ENCODE measurements at places on chromosomes 2 and 18. TPM values are rescaled to one million over a fixed set of nuclear protein-coding genes. Genes with fewer than 3 reads are reported as not detected.

GRCh38 chr2:201786471-201786870 lies 5.7 kb upstream of the ALS2 start:
- DNase-seq, result no peak

DNA sequence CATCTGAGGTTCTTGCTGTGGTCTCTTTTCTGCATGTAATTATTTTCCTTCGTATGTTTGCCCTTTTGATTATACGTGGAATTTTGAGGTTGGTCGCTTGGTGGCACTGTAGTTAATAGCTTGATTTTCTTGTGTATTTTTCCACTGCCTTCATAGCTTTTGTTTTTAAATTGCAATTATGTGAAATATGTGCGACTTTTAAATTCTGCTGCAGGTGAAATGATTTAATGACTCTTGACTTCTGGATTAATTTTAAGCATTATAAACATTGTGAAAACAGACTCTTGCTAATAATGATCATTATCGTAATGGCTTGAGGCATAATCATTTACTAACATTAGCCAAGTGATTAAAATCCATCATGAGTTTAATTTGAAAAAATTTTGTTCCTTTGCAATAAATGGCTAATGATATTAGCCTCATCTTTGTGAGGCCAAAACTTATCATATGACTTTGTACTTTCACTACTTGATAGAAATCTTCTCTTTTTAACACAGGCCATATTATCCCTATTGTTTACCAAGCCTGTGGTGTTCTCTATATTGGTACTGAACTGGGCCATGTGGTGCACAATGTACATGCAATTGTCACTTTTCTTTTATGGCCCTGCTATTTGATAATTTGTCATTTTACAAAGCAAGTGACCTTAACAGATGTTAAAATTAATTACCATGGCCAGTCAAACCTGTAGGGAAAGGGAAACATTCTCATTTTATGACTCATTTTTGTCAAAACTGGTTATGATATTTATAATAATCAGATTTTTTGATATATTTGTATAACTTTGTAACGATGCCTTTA lies 62.8 kb upstream of the NEUROD1 start:
- peak; percentile 26 for DNase-seq

DNA sequence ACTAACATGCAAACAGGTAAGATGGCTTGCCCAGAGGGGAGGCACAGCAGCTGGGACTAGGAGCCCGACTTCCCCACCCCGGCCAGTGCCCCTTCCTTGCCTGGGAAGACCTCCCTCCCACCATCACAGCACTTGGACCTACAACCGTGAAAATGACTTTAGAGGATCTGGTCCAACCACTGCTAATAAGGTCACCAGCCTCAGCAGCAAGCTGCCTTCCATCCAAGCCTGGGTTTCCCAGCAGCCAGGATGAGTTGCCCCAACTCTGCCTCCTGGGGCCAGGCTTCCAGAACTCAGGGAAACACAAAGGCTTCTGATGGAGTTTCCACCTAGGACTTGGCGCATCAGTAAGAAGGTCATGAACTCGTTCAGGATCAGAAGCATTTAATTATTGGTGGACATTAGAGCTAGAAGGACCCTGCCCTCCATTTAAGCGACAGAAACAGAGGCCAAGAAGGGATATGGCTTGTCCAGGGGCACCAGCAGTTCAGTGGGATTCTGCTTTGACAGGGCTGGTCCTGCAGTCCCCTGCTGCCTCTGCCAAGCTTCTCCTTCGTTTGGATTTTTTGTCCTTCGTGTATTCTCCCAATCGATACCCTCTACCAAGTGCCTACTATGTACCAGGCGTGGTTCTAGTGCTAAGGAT lies 403.0 kb upstream of the ID2 start:
- DNase-seq, result no peak

- no peak for DNase-seq
Measured at GRCh38 chr2:35160871-35161270, 1194.7 kb upstream of the CRIM1 start.

Gene NAT8
- total RNA-seq, result not detected

Gene LRRC30
- not detected for total RNA-seq

Gene MC5R
- total RNA-seq, result 3.4 TPM

Gene SRD5A2
- 0.18 TPM for total RNA-seq

Measured in cerebellum (tissue), 4 donors.